Stimulated activated CD8-positive, alpha-beta memory T cell treated with anti-CD3 and anti-CD28 coated beads, Interleukin-4, amount 100 ng/mL, for 1 hour (primary cell): ENCODE measurements at places on chromosomes 2 and 18.

DNA sequence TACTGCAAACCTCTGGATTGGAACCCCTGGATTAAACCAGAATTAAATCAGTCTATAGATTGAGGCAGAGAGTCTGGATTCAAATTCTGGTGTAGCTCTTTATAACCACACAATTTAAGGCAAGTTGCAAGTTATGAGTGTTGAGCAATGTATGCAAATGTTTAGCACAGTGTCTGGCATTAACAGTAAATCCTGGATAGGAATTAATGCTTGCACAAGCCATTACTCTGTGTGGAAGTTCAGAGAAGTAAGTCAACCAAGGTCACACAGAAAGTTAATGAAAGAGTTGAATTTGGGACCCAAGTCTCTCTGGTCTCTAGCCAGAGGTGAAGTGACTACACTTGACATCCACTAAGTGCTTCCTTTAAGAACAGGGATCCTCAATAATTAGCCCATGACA, 2.0 kb upstream of the MARCO start:
- DNase-seq, result no peak

GRCh38 chr2:75833386-75833785, 122.7 kb upstream of the GCFC2 start:
- DNase-seq, result no peak

GRCh38 chr2:208463721-208464120, 57.1 kb downstream of the PTH2R start:
- no peak for DNase-seq

DNA sequence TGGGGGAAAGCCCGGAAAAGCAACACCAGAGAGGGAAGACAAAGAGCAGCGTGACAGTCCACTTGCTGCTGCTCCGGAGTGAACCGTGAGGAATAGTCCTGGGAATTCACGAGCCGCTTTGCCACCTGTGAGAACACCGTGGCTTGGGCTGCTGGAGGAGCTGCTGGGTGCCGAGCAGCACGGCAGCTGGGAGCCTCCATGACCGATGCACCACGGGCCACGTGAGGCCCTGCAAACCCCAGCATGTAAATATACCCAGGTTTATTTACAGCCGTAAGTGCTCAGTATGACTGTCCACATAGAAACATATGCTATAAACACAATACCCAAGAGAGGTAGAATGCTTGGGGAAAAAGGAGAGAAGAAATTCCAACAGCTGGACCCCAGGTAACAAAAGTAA, 65.1 kb downstream of the SMIM21 start:
- no peak for DNase-seq

DNA sequence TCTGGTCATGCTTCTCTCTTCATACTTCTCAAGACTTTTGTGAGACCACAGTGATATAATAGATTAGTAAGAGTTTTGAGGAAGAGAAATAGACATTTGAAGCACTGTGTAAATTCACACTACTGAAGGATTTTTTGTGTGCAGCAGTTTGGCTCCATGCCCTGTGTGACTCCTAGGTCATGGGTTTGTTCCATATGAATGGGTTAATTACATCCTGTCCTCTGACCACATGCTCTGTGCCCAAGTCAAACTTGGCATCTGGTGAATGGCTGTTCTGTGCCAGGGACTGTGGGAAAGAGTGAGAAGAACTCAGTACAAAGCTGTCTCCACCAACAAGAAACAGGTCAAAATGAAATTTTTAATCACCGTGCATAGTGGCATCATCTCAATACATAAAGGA, 304.0 kb downstream of the LNPK start:
- no peak for DNase-seq

GRCh38 chr2:26483516-26483915, 5.6 kb upstream of the OTOF start:
- no peak for DNase-seq

GRCh38 chr2:119846021-119846420, 86.3 kb downstream of the PTPN4 start:
- no peak for DNase-seq

GRCh38 chr2:10273215-10274175, 29.2 kb upstream of the HPCAL1 start:
- DNase-seq, result no peak

GRCh38 chr2:70852824-70853223, 17.2 kb upstream of the CD207 start:
- no peak for DNase-seq

DNA sequence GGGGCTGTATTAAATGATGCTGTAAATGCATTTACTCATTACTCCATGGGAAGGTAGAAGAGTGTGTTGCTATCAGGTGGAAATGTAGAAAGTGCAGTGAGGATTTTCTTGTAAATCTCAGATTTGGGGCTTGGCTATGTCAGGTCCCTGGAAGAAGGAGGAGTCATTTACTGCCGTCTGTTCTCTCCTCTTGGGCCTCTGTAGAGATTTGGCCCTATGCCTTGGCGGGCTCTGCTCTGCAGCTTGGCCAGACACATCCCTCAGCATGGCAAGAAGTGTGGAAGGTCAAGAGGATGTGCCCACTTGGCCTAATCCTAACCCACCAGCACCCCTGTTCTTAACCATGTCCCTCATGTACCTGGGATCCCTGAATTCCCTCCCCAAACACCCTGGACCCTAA, 6.7 kb downstream of the IL1R1 start:
- DNase-seq, result no peak

DNA sequence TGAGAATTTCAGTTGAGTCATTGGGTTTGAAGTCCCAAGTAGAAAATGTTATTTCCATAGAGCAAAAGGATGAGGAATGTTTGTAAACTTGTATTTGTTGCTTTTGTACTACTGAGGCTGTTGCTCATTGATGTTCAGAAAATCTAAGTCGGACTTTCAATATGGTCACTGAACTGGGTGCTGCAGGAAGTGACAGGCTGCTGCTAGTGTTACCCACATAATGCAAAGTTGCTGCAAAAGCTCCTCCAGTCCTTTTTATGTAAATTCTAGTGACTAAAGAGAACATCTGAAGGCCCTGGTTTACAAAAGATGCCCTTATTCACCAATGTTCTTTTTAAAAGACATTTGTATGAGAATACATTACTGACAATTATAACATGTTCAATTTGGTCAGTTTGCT, 131.1 kb upstream of the FAM98A start:
- no peak for DNase-seq

DNA sequence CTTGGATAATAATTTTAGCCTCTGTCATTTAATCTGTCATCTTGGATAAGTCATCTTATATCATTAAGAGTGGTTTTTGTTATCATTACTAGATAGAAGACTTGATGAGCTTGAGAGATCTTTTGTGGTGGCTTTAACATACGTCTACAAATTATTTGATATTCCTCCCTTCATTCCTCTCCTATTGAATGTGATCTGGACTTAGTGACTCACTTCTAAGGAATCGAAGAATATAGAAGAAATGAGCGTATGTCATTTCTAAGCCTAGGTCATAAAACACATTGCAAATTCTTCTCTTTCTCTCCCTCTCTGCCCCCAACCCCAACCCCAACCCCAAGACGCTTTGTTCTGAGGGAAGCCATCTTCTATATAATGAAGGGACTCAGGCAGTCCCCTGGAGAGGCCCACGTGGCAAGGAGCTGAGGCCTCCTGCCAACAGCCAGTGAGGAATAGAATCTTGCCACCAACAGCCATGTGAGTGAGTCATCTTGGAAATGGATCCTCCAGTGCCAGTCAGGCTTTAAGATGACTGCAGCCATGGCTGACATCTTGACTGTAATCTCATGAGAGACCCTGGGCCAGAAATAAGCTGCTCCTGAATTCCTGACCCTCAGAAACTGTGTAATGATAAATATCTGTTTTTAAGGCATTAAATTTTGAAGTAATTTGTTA, 221.6 kb upstream of the SP5 start:
- DNase-seq, result no peak

- no peak for DNase-seq
These were observed 4.8 kb downstream of the MC2R start for GRCh38 chr18:13910501-13910900.

- DNase-seq, result no peak
These were observed 62.1 kb downstream of the SETBP1 start for GRCh38 chr18:44742718-44743311.

- no peak for DNase-seq
These were observed 18.2 kb downstream of the SATB2 start for GRCh38 chr2:199439542-199439941.

GRCh38 chr2:167964650-167965413, 282.6 kb downstream of the STK39 start:
- no peak for DNase-seq

GRCh38 chr2:98464772-98465310, 20.2 kb downstream of the INPP4A start:
- DNase-seq, result no peak

DNA sequence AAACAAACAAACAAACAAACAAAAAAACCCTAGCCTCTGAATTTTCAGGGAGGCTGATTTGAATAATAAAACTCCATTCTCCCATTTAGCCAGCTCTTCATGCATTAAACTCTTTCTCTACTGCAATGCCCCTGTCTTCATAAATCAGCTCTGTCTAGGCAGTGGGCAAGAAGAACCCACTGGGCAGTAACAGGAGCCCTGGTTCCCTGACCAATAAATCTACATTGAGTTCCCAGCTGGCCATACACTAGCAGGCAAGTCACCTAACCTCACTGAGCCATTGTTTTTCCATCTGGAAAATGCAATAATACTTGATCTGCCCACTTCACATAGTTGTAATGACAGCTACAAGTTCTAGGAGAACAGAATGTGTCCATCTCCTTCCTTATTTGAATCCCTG, 57.6 kb upstream of the YPEL5 start:
- no peak for DNase-seq

DNA sequence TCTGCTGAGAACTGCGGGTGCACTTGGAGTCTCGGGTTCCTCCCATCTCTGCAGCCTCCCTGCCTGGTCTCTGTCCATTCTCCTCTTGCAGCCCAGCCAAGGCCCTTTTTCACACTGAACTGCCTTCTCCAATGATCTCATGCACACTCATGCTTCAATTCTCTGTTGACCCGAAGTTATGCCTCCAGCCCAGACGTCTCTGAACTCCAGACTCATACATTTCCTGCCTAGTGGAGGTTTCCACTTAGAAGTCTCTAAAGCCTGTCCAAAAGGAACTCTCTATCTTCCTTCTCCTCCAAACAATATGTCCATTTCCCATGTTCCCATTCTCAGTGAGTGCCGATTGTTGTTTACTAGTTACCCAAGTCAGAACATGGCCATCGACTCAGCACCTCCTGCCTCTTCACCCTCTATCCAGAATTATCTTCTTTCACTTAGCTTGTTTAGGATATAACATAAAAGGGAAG, 155.2 kb downstream of the IRS1 start:
- no peak for DNase-seq
